ENCODE measurements at places on chromosomes 6 and 20.
A peak's percentile ranks its signal among the peaks of the same experiment; 100 is the strongest.

- no peak for DNase-seq
These were observed 23.0 kb upstream of the BMP5 start for GRCh38 chr6:55898342-55898741.

GRCh38 chr6:165559632-165560031, 103.4 kb downstream of the PDE10A start:
- no peak for DNase-seq

- DNase-seq, result no peak
These were observed 2.4 kb downstream of the SLC22A23 start for GRCh38 chr6:3454273-3455010.

DNA sequence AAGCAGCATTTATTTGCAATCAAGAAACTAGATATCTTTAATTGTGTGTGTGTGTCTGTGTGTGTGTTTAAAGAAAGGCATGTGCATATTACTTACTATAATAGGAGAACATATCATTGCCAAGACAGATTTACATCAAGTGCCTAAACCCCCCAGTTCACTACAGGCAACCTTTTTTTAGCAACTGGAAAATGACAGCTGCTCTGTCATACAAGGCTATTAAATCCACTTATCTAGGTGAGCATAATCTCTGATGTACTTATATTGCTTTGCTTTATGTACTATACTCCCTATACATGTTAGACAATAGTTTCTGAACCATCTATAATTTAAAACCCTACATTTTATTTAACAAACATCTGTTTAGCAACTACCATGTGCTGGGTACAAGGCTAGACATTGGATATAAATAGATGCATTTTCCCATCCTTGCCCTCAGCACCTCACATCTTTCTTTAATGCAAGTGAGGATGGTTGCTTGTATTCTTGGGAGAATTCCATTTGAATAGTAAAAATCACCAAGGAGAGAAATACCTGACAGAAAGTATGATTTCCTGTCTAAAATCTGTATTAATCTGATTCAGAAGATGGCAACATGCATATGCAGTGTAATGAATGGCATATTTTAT, 398.3 kb downstream of the LAMA2 start:
- no peak for DNase-seq

DNA sequence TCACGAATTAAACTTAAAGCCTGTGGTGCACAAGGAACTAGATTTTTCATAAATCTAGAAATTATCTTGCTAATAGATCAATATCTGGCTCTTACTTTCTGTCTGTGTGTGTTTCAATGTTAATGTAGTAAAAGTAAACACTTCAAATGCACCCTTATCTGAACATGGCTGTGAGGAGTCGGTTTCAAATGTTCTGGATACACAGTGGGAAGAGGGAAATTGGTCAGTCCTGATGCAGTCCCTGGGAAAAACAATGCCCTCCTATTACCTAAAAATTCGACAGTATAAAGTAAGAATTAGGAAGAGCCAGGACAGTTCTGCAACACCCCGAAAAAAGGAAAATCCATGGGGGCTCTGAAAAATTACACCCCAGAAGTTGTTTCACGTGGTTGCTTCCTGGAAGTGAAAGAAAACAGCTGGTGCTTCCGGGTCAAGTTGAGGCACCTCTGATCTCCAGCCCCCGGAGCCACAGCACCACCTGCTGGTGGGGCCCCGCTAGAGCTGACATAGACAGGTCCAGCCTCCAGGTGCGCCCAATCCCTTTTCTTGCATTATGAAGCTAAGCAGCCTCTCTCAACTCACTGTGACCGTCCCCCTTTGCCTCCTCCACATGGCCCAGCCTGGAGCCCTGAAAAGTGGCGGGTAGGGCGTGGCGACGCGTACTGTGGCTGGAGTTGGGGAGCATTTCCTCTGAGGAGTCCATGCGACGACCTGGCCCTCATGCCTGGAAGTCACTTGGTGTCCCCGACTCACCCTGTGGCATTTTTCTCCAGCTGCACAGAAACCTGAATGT, 8.3 kb downstream of the SEMG2 start:
- DNase-seq, result no peak

DNA sequence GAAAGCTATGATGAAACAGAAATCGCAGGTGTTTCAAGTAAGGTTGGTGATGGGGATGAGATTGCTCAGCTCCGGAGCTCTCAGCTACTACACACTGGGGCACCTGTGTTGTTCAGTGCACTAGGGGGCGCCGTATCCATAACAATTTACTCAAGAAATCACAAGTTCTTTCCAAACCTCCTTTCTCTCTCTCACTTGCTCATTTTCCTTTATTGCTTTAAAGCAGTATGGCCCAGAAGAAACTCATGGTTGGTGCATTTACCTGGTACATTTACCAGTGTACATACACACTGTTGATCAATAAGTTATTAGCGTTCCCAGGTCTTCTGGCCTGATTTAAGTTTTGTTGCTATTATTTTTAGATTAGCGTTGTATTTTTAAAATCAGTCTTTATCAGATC, 235.2 kb upstream of the TAB2 start:
- peak; percentile 45 for DNase-seq

DNA sequence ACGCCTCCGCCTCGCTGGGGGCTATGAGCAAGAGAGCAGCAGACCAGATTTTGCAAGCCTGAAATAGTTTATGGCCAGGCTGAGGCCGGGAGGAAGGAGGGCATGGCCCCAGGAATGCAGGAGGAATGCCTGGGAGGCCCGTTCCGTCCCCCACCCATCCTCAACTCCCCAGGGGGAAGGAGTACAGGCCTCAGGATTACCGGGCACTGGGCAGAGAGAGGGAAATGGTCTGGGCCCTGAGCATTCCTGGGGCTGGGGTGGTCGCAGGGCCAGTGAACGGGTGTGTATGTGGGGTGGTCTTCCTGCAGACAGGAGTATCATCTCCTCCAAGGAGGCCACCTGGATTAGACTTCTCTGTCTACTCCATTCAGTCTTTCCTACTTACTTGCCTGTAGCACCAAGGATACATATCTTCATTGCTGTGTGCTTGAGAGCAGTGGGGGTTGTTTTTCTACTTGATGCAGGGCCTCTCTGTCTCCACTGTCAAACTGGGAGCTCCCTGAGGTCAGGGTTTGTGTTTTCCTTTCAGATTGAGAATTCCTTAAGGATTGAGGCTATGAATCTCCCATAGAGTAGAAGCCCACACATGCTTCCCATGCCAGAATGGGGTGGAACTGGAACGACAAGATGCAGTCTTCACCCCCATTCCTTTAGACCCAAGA, 81.3 kb downstream of the VEGFA start:
- DNase-seq, result no peak

DNA sequence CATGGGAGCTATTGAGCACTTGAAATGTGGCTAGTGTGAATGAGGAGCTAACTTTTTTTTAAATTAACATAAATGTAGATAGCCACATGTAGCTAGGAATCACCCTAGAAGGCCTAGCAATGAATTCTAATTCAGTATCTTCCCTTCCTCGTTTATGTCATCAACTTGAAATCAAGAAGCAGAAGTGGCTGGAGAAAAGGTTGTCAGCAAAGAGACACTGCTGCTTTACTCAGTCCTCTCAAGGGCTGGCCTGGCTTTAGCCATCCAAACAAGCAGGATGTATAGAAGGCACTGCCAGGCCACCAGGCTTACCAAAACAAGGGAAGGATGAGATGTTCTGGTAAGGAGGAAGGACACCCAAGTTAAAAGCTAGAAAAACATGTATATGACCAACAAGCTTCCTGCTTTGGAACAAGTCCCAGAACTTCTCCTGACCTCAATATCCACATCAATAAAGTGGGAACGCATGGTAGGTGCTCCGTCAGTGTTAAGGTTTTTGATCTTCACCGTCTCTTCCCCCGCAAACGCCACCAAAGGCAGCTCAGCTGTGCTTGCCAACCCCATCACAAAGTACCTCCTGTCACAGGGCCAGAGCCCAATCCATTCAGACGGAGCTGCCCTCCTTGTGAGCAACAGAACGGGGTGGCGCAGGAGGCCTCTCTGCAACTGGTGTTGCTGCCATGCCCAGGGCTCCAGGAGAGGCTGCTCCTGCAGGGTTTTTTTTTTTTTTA, 235.8 kb upstream of the RIN2 start:
- DNase-seq, result no peak

- no peak for DNase-seq
These were observed 88.4 kb upstream of the ESR1 start for GRCh38 chr6:151719070-151719469.

GRCh38 chr6:142376800-142377496, 75.1 kb downstream of the ADGRG6 start:
- no peak for DNase-seq

DNA sequence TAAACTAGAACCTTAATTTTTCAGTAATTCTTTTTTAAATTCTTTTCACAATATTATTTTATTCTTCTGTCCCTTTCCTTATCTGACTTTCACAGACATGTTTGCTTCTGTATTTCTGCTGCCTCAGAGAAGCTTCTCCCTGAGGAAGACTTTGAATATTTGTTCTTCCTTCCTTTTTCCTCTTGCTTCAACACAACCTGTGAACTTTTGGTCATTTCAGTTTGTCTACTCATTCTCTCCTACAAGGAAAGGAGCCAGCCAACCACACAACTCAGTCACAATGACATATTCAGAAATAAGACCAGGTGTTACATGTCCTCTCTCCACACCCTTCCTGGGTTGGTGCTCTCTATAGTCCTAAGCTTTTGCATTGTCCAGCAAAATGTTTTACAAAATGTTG, 310.4 kb downstream of the TFAP2B start:
- no peak for DNase-seq

DNA sequence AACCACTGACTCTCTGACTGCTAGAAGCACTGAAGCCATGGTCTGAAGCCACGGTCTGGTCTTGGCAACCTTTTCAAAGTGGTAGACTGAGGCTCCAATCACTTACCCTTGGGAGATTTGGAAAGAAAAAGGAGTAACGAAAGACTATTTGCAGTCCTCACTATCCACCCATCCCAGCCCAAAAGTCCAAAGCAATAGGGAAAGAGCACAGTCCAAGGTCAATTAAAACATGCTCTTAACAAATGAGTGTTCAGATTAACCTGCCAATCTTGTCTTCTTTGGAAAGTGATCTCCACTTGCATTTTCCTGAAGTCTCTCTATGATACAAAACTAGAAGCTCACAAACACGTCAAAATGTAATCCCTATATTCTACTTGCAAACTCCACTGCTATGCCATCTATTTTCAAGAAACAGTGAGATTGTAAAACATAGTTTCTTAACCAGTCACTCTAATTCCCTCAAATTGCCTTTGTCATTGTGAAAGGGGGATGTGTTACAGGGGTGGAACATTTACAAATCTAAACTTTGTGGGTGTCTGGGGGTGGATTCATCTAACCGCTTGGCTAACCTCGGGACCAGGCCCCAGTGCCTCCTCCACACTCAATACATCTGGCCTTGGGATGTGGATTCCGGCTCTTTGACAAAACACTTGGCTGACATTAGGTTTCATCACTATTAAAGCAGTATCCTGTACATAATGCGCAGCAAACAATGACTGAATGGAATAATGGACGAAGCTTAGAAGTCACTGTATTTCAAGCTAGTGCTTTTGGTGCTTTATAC, 56.4 kb downstream of the B4GALT5 start:
- no peak for DNase-seq

DNA sequence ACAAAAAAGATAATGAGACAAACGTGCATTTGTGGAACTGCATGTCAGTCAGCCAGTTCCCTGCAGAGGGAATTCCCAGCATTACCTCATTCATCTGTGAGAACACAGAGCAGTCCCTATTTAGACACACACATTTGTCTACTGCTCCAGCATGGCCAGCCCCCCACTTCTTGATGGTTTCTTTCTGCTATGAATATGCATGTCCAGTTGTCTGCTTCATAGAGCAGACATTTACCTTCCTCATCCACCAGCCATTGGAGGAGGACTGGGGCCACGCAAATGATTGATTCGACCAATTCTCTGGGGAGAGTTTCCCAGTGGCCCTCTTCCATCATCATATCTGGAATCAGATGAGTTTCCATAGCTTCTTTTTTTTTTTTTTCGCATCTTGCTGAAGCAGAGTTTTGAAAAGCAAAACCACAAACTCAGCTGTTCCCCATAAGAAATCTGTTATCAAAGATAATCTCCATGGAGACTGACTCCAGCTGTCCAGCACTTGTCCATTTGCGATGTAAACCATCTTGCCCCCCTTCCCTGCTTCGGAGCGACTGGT, 11.8 kb downstream of the ENPP1 start:
- no peak for DNase-seq

GRCh38 chr6:127606131-127606562, 29.2 kb downstream of the C6orf58 start:
- no peak for DNase-seq

All from activated CD8-positive, alpha-beta memory T cell treated with anti-CD3 and anti-CD28 coated beads for 48 hours (primary cell).